ENCODE measurements at places on chromosomes 7 and 10.

GRCh38 chr10:132601567-132601966 lies 64.0 kb downstream of the INPP5A start:
- no peak for DNase-seq

DNA sequence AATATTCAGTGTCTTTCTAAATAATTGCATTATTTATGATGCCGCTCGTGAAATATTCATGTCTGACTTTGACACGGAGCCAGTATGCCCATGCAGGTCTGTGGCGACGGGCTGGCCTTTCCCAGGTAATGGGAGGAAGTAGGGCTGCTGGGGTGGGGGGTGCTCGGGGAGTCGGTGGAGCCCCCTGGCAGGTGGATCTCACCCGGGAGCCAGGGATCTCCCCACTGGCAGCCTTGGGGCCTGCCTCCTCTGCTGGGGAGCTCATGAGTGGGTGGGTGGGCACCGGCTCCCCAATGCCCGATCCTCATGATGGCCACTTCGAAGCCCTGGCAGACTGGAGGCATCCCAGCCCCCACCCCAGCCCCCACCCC lies 52.8 kb downstream of the PWWP2B start:
- DNase-seq: no peak

DNA sequence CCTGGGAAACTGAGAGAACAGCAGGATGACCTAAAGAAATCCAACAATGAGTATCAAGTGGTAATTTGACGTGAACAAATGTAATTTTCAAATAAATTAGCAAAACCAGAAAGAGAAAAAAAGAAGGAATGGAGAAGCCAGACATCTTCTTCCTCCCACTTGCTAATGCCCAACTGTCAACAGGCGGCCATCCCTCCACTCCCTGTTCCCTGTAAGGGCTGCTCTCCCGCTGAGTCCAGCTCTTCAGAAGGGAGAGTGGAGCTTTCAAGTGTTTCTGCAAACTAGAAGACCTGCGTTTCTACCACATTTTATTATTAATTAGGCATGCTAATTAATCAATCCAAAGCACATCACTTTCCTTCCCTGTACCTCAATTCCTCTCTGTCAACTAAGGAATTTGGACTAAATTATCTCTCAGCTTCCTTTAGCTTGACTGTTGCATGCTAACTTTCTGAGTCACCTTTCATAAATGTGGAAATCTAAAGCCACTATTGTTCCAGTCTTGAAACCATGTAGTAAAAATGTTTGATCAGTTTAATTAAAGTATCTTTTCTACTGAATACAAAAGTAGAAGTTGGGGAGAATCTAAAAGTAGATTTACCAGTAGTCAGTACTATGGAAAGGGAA lies 48.4 kb upstream of the CUL1 start:
- DNase-seq: no peak

GRCh38 chr10:126022841-126023240 lies 126.5 kb downstream of the FANK1 start:
- DNase-seq: no peak

GRCh38 chr10:55476129-55476528 lies 675.1 kb upstream of the PCDH15 start:
- DNase-seq: no peak

GRCh38 chr10:61662794-61663259 lies at the start of gene CABCOCO1:
Gene CABCOCO1, plus strand, starts transcription at chr10:61662929. Its CDS starts 44 bp downstream, at chr10:61662973.
- DNase-seq: no peak

Measured in stimulated activated CD8-positive, alpha-beta memory T cell treated with anti-CD3 and anti-CD28 coated beads, Interleukin-4, amount 100 ng/mL, for 24 hours (primary cell).